Activated effector memory CD4-positive, alpha-beta T cell treated with anti-CD3 and anti-CD28 coated beads, Interleukin-2, amount 50 U/mL, for 16 hours (primary cell): ENCODE measurements at places on chromosomes 13 and 19.
A peak's percentile ranks its signal among the peaks of the same experiment; 100 is the strongest.

- DNase-seq = no peak
Measured at GRCh38 chr13:109740121-109740520, 46.3 kb downstream of the IRS2 start.

- no peak for DNase-seq
Measured at GRCh38 chr19:12648088-12648487, 18.5 kb downstream of the MAN2B1 start.

DNA sequence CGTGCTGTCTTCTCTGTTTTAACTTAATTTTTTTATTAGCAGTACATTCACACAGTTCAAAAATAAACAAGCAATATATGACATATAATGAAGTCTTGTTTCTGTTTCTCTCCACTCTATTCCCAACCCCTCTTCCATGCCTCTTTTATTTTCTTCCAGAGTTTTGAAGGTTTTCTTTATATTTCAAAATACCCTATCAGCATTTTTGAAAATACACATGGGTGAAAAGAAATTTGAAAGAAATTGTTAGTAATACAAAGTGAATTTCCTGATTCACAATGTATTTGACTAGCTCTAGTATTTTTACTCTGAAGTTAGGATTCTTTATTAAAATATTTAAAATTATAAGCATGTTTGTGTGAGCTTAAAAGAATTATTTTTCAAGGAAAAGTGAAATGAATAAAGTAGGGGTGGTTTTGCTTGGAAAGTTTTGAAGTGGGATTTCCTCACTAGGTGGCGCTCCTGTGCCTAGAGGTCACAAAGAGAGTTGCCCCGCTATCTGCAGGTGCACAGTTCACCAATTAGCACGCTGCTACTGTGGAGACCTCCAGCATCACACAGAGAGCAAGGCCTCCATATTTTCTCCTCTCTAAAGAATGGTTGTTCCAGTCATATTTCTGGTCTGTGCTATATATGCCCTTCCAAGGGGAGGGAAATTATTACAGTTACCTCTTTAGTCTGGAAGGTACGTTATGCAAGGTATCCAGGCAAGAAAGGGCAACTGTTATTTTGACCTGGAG is 37.6 kb downstream of the SOX21 start:
- DNase-seq = peak; percentile 75

DNA sequence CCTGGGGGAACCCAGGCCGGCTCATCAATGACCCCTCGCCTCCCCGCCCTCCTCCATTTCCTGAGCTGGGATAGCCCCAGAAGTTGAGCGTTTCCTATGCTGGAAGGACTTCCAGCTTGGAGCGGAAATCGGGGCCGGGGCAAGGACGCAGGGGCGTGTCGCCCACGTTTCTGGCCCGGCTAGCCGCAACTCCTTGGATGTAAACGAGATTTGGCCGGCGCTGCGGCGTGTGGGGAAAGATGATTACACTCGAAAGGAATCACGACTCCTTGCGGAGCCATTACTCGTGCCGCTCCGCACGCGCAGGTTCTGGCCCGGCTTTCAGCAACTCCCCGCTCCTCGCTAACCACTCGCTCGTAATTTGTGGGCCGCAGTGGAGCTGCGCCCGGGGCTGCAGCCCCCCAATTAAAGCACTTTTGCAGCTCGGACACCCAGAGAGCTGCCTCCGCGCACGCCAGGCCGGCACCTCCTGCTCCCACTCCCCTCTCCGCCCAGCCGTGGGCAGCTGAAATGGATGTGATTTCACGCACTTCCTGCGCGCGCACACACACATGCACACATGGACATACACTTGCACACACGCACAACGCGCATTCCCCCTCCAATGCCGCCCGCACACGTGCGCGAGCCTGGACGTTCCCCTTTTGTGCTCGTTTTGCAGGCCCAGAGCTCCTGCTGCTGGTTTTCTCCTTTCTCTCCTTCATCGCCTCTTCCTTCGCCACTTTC is 15.7 kb downstream of the ZIC5 start:
- peak; percentile 57 for DNase-seq

- DNase-seq = no peak
Measured at GRCh38 chr13:51557438-51557837, 26.8 kb upstream of the WDFY2 start.

DNA sequence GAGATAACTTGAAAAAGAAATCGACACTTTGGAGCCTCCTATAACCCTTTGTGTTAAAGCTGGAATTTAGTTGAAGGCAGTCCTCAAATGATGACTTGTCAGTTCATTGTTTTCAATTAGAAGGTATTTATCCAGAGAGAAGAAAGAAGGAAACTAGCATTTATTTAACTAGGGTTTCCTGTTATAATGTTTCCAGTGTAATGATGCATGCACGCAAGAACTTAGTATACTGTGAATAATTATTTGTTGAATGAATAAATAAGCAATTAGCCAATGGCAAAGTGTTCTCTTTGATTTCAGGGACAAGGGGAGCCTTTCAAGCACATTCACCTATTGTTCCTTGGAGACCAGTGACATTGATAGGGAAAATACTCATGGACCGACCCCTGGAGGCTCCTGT is 307.4 kb downstream of the KLF5 start:
- no peak for DNase-seq
